ENCODE measurements at places on chromosomes 3 and 15. TPM values are rescaled to one million over a fixed set of nuclear protein-coding genes. Genes with fewer than 3 reads are reported as not detected.

The ADAMTS9 gene
- total RNA-seq = 6.7 TPM

The GHSR gene
- total RNA-seq = 1.0 TPM

The CCR8 gene
- total RNA-seq = not detected

The ST3GAL6 gene
- 17.1 TPM for total RNA-seq

The RBMS3 gene
- total RNA-seq = 8.1 TPM

The FES gene
- total RNA-seq = 0.25 TPM

The SEMA6D gene
- 0.71 TPM for total RNA-seq

The FRMD5 gene
- total RNA-seq = 0.46 TPM

The SLC28A2 gene
- not detected for total RNA-seq

The TUSC7 gene
- total RNA-seq = not detected

The BSN gene
- total RNA-seq = 0.14 TPM

The NUSAP1 gene
- 256 TPM for total RNA-seq

The EBLN2 gene
- total RNA-seq = 4.4 TPM

The PLSCR5 gene
- total RNA-seq = not detected

The EPHA3 gene
- 0.94 TPM for total RNA-seq

The CHMP2B gene
- total RNA-seq = 39.6 TPM

The LTF gene
- not detected for total RNA-seq

The SMCO1 gene
- total RNA-seq = not detected

The IQCH gene
- 3.2 TPM for total RNA-seq

The TRIM69 gene
- total RNA-seq = 13.9 TPM

The ELP6 gene
- total RNA-seq = 41.4 TPM

The TTLL13 gene
- not detected for total RNA-seq

The SEMA3B gene
- 3.3 TPM for total RNA-seq

The GOLGA6L10 gene
- total RNA-seq = not detected

The PLA2G4E gene
- total RNA-seq = not detected

The SPSB4 gene
- total RNA-seq = 106 TPM

The IRAK2 gene
- 8.1 TPM for total RNA-seq

The GOLGA6B gene
- not detected for total RNA-seq

The INSYN1 gene
- total RNA-seq = 0.05 TPM

The PFKFB4 gene
- 8.0 TPM for total RNA-seq

The PLXNA1 gene
- total RNA-seq = 51.6 TPM

The CHRNB4 gene
- total RNA-seq = not detected

The LRTM1 gene
- 0.56 TPM for total RNA-seq

The FGF7 gene
- total RNA-seq = 31.2 TPM

The ARPIN gene
- 2.4 TPM for total RNA-seq

The SNX22 gene
- total RNA-seq = 1.6 TPM
